ENCODE measurements at places on chromosomes 3 and 15.

GRCh38 chr15:49189631-49190030 lies 19.6 kb downstream of the GALK2 start:
- peak; percentile 4 for DNase-seq

GRCh38 chr15:98416222-98416855 lies 232.0 kb upstream of the IGF1R start:
- no peak for DNase-seq

- DNase-seq = no peak
These were observed 16.4 kb upstream of the BNC1 start for GRCh38 chr15:83300826-83301225.

- no peak for DNase-seq
These were observed 80.9 kb downstream of the MLH1 start for GRCh38 chr3:37074178-37074577.

DNA sequence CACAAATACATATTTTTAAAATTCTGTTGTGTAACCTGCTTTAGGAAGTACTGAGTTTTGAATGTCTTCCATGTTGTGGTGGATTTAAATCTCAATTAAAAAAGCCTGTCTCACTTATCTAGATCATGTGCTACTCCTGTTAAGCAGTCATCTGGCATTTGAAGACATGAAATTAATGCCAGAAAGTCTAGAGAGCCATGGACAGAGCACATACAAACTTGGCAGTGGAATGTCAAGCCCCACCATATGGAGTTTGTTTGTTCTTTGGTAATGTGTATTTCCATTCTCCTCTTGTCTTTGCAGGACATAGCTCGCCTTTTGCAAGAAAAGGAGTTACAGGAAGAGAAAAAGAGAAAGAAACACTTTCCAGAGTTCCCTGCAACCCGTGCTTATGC lies 39.3 kb upstream of the UTS2B start:
- no peak for DNase-seq

DNA sequence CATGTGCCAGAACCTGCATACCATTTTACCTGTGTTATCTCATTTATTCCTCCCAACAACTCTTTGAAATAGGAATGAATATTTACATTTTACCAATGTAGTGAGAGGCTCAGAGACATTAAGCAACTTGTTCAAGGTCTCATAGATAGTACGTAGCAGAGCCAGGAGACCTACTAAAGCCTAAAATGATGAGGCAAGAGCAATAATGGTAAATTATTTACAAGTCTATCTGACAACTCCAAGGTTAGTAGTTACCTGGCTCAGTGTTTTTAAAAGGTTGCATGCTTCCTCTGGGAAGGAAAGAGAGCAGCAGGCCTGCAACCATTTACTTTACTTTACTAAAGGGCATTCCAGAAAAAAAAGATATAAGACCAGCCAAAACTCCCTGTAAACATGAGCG lies 103.0 kb downstream of the CFAP20DC start:
- no peak for DNase-seq

GRCh38 chr3:39202094-39202493 lies 9.7 kb upstream of the XIRP1 start:
- DNase-seq = no peak

- DNase-seq = peak; percentile 6
These were observed 62.5 kb upstream of the GBE1 start for GRCh38 chr3:81823882-81824395.

- no peak for DNase-seq
These were observed 57.9 kb upstream of the EPHB3 start for GRCh38 chr3:184503647-184504046.

DNA sequence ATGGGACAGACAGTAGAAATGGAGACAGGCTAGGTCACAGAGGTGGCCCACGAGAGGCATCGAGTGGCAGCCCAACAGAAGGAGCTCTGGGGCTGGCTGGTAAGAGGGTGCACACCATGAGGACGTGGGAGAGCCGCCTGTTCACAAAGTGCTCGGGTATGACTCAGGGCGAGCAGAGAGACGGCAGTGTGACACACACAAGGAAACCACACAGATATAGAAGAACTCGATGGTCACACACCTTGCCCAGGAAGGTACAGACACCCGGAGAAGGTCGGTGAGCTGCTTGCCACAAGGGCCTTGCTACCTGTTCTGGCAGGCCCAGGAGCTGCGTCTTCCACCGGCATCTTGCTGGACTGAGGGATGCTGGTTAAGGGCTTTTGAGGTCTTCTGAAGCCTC lies 50.2 kb downstream of the CA12 start:
- DNase-seq = no peak

DNA sequence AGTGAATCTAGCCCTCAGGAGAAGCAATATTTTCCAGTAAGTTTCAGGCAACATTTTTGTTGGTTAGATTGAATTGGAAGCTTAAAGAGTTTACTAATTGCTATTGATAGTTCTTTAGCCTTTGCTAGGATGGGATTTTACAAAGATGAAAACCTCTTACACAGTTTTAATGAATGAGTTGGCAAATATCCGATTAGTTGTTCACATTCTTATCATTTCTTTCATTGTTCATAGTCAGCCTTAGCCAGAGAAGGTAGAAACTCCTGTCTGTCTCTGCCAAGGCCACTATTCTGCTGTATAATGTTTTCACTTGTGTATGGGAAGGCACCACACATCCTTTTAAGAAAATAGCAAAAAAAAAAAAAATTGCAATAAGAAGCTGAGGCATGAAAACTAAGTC lies 222.0 kb upstream of the MANF start:
- no peak for DNase-seq

GRCh38 chr3:25768851-25769250 lies 14.4 kb downstream of the NGLY1 start:
- no peak for DNase-seq

DNA sequence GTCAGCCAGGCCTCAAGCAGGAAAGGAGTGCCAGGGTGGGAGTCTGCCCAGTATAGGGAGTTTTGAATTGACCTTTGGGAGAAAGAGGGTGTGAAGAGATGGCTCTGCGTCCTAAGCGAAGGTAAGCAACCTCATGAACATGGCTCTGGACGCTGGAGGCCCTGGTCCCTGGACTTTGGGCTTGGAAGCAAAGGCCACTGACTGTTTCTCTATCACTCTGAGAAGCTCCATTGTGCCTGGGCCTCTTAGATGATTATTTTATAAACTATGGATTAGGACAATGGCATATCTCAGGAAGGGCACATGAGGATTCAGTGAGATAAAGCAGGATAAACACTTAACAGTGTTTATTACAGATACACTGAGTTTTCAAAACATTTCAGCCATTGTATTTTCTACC lies 59.0 kb downstream of the SUCLG2 start:
- DNase-seq = no peak

DNA sequence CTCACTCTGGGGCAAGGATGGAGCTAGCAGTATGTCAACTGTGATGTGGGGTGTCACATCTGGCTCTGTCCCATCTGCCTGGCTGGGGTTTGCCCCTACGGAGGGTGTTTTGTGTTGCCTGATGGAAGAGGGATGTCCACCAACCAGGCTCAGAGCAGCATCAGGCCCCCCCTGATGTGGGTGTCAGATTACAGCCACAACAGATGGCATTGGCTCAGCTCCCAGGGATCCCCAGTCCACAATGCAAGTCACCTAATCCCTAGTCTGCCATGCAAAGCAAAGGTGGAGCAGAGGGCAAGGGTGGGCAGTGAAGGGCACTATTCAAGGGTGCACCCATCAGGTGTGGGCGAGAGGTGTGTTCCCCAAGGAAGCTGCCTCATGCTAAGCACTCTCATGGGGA lies 48.9 kb upstream of the AMOTL2 start:
- no peak for DNase-seq

DNA sequence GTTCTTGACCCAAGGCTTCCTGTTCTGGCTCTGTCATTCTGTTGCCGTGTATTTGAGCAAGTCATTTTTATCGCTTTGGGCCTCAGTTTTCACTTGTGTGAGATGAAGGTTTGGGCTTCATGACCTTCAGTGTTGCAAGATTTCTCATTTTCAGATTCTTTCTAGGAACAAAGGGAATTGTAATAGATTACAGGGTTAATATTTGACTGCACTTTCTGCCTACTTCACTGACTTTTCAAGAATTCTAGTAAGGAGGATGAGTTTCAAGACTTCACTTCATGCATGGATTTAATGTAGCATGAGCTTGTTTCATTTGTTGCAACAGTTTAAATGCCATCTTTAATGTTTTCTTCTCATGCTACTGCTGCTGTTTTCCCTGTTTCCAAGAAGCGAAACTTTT lies 226.5 kb downstream of the NLGN1 start:
- no peak for DNase-seq

- DNase-seq = no peak
These were observed 12.8 kb downstream of the WDR48 start for GRCh38 chr3:39064646-39065045.

GRCh38 chr15:55247766-55248427 lies 41.7 kb downstream of the RAB27A start:
- no peak for DNase-seq

DNA sequence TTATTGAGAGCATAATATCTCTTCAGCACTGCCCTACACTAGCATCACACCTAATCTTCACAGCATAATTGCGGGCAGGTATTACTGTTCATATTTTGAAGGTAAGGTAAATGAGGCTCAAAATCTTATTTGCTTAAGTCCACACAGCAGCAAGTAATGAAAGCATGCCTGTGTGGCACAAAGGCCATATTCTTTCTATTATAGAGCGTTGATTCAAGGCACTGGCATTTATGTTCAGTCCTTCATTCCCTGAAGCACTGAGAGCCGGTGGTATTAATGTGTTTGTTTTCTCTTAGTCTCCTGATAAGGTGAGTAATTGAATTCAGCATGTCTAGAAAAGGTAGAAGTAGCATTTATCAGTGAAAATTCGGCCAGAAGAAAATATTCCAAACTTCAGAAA lies 231.2 kb downstream of the BBX start:
- DNase-seq = no peak

DNA sequence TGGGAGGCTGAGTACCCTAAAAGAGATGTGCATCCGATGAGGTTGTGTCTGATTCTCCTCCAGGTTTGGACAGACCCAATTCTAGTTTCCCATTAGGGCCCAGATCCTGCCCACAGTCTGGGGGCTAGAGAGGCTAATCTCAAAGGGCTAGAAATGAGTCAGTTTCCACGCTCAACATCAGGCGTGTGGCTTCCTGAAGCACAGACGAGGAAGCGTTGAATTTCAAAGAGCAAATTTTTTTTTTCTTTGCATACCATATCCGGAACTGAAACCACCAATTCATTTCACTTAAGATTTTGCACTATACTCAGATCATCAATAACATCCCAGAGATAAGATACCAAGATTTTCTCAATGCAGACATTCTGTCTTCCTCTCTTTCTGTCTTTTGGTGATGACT lies 173.8 kb upstream of the BCL6 start:
- no peak for DNase-seq

- DNase-seq = no peak
These were observed 234.3 kb upstream of the CCDC54 start for GRCh38 chr3:107142786-107143575.

All from HS-5 (cell line).